CD4-positive, alpha-beta T cell (primary cell): ENCODE measurements at places on chromosomes 5 and 9.

DNA sequence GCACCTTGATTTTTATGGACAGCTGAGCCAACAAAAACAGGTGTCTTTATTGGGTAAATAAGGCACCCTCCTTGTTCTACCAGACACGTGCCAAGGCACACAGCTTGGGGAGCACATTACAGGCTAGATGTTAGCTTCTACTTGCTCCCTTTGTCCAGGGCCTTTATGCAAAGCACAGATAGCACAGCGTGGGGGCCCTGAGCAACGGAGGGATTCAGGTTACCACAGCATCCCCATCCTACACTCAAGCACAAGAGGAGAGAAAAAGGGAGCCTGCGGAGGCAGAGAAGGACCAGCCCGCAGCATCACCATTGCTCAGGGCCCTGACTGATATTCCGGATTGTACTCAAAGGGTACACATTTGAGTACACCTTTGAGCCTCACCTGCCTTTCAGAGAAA is 181.7 kb upstream of the KIF2A start:
- DNase-seq: no peak

DNA sequence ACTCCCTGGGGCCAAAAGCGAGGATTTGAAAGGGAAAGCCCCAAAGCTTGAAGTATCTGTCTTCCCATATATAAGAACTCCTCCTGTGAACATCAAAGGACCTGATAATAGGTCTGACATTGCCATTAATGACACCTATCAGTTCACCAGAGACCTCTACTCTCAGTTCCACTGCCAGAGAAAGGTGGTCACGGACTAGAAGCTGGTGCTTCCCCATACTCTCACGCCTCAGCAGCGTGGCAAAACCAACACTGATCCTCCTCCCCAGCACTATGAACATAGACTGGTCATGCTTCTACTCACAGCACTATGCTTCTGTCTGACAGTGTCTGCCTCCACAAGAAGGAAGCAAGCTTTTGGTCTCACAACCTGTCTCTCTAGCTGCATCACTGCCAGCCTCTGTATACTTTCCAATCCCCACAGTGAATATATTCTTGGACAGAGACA is 37.9 kb downstream of the NRG2 start:
- DNase-seq: no peak

GRCh38 chr5:160311491-160312133 is 752 bp downstream of the CCNJL start:
- no peak for DNase-seq

DNA sequence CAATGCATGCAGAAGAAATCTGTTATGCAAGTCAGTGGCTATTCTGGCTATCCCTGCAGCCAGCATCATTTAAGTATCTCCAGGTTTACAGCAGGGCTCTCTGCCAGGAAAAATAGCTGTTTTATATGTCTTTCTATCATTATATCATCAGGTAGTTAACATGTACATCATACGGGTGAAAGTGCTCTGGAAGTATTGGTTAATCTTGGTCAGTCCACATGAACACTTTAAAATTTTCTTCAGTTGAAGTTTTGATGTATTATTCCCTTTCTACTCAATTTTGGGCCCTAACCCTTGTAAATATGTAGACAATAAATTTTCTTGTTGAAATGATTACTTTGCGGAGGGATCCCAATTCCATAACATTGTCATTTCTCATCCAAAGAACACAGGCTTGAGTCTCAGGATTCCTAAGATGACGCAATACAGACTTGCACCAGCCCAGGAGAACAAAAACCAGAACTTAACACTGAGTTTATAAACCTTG is 67.5 kb downstream of the SEMA6A start:
- no peak for DNase-seq

DNA sequence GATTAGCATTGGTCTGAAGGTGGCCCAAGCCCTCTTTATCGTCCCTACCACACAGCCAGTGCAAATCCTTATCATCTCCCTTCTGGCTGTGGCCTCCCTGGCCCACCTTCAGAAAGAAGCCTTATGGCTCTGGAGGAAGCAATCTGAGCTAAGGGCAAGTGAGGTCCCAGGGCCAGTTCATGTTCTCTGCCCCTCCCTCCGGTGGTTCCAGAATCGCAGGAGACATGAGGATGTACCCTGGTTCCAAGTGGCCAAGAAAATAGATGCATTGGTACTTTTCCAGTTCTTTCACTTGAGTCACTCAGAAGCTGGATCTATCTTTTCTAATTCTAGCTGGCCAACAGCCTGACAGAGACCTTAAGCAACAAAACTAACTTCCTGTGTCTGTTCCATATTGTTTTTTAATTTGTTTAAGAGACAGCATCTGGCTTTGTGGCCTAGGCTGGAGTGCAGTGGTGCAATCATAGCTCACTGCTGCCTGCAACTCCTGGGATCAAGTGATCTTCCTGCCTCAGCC is 60.7 kb downstream of the LHFPL2 start:
- DNase-seq: no peak

GRCh38 chr9:136107155-136107952 is 11.3 kb downstream of the TMEM250 start:
- DNase-seq: peak; percentile 44

- DNase-seq: no peak
Observed at GRCh38 chr9:78971540-78971939, 600.2 kb upstream of the TLE4 start.

DNA sequence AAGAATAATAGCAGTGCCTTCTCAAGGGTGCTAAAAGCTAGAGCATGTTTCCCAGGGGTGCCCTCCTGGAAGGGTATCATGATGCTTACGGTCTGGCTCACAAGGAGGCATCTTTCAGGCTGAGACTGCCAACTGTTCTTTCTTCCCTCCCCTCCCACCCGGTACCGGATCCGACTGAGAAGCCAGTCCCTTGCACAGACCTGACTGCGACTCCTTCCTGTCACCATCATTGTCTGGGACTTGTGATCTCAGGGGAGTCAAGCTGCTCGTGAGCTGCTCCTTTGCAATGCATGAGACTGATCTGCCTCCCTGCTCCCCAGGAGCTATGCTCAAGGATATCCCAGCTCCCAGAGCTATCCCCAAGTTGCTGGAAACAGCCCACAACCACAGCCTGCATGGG is 170.8 kb downstream of the GADD45G start:
- DNase-seq: no peak

DNA sequence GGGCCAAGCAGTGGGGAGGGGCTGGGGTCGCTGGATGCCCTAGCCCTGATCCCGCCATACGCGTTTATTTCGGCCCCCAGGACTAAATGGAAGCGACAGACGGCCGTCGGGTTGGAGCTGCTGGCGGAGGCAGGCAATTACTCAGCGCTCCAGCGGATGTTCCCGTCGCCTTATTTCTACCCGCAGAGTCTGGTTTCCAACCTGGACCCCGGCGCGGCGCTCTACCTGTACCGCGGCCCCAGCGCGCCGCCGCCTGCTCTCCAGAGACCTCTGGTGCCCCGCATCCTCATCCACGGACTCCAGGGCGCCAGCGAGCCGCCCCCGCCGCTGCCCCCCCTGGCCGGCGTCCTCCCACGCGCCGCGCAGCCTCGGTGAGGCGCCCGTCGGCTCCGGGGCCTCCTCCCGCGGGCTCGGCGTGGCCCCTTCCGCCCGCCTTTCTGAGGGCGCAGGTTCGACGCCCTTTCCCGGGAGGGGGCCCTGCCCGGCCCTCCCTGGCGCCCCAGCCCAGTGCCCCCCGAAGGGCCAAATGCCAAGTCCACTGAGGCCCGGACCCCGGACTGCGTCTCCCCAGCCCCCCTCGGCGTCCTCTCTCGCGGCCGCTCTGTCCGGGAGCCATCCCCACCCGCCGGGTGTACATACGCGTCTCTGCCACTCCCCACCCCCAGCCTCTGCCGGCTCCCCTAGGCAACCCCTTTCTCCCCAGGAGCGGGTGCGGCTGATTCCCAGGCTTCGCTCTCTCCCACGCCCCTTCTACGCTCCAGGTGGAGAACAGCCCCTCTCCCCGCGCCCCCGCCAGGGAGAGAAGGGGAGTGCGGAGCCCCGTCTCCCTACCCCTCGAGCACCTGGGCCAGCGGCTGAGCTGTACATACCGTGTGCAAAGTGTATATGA is 7.0 kb downstream of the BARHL1 start:
- no peak for DNase-seq

DNA sequence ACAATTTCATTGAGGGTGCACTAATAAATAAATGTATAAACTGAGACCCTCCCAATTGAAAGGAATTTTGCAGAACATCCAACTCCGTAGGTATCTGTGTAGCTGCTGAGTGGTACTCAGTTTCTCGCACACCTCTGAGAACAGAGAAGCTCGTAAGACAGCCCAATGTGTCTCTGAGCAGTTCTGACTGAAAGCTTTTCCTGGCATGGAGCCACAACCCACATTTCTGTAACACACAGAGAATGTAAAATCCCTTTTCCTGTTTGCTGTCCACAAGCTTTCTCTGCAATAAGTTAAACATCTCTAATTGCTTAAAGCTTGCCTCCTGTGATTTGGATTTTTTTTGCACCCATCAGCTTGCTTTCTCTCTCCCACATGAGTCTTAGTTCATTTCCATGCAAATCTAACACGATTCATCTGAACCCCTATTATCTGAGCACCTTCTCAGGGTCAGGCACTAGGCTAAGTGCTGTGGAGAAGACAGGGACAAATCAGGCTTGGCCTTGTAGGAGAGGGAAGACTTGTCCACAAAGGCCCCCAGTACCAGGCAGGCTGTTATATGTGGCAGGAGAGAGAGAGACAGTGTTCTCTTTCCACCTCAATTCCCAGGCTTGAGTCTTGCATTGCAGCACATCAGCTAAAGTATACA is 44.2 kb upstream of the COL15A1 start:
- no peak for DNase-seq

DNA sequence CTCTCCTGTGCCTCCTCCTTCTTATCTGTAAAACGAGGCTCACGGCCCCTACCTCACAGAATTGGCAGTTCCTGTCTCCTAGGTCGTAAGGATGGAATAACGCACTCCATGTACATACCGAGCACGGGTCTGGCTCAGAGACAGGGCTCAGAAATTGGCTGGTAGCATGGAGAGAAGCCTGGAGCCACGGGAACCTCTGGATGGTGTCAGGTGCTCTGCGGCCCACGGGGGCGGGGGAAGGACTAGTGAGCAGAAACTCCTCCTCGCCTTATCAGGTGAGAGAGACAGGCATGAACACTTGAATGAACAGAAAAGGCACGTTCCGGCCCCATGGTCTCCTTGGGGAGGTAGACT is 15.4 kb upstream of the C5orf47 start:
- DNase-seq: no peak

DNA sequence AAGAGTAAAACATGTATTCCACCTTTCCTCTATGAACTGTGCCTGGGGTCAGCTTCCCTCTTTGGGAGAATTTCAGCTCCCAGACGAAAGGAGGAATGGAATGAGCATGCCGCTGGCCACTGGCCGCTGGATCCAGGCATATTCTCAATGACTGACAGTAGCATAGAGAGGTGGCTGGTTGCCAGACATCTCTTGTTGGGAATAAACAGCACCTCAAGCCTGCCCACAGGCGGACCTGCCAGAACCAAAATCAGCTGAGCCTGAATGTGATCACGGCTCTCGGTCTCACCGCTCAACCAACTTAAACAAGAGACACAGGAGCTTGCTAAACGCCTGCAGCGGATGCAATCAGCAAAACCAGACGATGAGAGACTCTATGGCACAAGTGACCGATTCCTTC is 20.6 kb downstream of the TBC1D9B start:
- DNase-seq: no peak

- no peak for DNase-seq
Observed at GRCh38 chr5:15585128-15585527, 85.1 kb downstream of the FBXL7 start.

DNA sequence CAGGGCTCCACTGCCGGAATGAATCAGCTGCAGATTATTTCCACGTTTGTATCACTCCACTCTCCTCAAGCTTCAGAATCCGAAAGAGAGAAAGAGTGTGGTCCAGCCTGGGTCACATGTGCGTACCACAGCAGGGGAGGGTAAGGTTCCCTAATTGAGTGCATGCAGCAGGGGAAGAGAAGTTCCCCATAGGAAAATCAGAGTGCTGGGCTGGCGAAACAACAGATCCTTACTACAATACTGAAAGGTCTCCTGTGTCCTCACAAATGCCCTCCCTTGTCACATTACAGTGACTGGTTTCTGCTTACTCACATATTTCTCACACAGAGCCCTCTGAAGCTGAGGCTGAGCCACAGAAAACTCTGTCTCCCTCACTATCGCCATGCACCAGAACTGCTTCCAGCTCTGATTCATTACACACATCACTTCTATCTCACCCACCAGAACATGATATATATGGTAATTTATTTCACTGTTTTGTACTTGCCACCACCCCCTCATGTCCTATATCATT is 532.2 kb upstream of the TUSC1 start:
- no peak for DNase-seq
